Glutamatergic neuron (in vitro differentiated cells): ENCODE measurements at places on chromosomes 7 and 10. TPM values are rescaled to one million over a fixed set of nuclear protein-coding genes. Genes with fewer than 3 reads are reported as not detected.

The KRIT1 gene
- 37.8 TPM for total RNA-seq

The LDB3 gene
- total RNA-seq: 92.0 TPM

The DTX2 gene
- 23.3 TPM for total RNA-seq

GRCh38 chr10:43198682-43199005, 60.4 kb downstream of the CSGALNACT2 start:
- no peak for DNase-seq

DNA sequence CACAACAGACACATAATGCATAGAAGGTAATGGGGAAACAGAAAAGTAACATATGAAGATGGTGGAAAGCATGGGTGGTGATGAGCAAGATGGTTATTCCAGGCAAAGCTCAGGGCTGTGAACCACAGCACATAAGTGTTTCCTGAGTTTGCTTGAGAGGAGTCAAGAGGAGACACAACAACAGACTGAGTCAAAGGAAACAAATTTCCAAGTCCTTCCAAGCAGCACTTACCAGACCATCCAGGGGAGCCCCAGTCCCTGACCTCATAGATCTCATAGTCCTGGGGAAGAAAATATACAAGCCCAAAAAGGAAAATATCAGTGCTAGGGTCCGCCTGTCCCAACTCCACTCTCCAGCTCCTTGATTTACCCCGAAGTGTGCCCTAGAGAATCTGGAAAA, 216.6 kb upstream of the FZD1 start:
- no peak for DNase-seq

GRCh38 chr10:17427201-17427600, 27.2 kb downstream of the ST8SIA6 start:
- DNase-seq: no peak

DNA sequence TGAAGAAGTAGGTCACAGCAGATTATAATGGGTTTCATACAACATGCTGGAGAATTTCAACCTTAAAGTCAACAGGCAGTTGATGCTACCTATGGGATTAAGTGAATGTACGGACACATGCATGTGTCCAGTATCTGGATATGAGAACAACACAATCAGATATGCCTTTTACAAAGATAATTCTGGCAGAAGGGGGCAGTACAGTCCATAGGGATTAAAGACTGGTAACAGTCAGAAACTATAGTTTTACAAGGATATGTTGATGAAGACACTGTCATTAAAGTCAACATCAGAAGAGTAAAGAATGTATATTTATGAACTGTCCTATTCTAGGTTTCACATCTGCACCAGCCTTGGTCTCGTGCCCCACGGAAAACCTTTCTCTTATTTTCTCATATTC, 41.5 kb downstream of the ANKMY2 start:
- no peak for DNase-seq

- DNase-seq: no peak
Measured at GRCh38 chr10:13894412-13895093, 307.8 kb downstream of the PRPF18 start.

- DNase-seq: no peak
Measured at GRCh38 chr10:132104062-132104461, 38.3 kb downstream of the JAKMIP3 start.

DNA sequence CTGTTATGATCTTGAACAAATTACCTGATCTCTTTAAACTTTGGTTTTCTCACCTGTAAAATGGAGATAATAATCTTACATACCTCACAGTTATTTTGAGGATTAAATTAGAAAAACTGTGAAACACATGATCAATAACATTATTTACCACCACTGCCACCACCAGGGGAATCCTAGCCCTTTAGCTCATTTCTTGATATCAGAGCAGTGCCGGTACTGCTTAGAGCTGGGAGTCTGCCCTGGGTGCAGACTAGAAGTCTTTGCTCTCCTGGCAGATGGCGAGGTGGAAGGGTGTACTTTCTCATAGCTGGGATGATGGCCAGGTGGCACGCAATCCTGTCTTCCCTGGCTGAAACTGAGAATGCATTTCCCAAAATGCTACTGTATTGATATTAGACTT, 12.7 kb upstream of the EFCAB10 start:
- no peak for DNase-seq
